ENCODE measurements at places on chromosomes 12 and 14. TPM values are rescaled to one million over a fixed set of nuclear protein-coding genes. Genes with fewer than 3 reads are reported as not detected.

SERPINA1 gene
- total RNA-seq: 1,757 TPM

C3AR1 gene
- total RNA-seq: 0.70 TPM

- peak overlapping the region; percentile 94 for H3K27ac ChIP-seq
- DNase-seq: peak; percentile 74
- no peaks in the 10 kb centered on the region for H3K4me1 ChIP-seq
- no peaks in the 10 kb centered on the region for H3K27me3 ChIP-seq
- H3K36me3 ChIP-seq: peaks cover 18% of the 10 kb centered on the region
- H3K4me3 ChIP-seq: peak overlapping the region; percentile 59
Measured at GRCh38 chr12:53053218-53054111, 3.6 kb downstream of the TNS2 start.

DNA sequence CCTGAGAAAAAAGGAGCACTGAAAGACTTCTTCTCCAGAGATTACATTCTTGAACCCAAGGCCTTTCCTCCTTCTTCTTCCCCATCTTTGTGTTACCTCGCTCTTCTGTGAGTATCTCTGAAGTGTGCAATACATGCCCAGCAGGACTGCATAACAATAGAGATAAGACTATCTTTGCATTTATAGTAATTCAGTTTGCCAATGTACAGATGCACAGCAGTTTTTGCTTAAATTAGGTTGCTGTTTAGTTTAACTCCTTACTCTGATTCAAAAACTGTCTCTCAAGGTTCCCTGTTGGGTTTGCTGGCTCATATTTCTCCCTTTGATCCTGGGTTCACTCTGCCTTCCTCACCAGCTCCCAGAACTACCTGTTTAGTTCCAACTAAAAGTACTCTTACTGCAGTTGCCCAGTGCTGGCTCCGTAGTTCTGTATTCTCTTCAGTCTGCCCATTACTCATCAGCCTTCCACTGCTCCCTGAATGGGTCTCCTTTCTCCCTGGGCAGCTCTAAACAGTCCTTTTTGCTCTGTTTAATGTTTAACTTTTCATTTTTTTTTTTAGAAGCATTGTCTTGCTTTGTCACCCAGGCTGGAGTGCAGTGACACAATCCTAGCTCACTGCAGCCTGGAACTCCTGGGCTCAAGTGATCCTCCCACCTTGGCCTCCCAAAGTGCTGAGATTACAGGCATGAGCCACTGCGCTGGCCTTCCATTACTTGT lies 180.6 kb upstream of the CAND1 start:
- no peaks in the 10 kb centered on the region for H3K4me1 ChIP-seq
- H3K36me3 ChIP-seq: no peaks in the 10 kb centered on the region
- H3K27me3 ChIP-seq: no peaks in the 10 kb centered on the region
- H3K4me3 ChIP-seq: no peak overlapping the region
- no peak for DNase-seq

MDM2 gene
- 126 TPM for total RNA-seq

DNA sequence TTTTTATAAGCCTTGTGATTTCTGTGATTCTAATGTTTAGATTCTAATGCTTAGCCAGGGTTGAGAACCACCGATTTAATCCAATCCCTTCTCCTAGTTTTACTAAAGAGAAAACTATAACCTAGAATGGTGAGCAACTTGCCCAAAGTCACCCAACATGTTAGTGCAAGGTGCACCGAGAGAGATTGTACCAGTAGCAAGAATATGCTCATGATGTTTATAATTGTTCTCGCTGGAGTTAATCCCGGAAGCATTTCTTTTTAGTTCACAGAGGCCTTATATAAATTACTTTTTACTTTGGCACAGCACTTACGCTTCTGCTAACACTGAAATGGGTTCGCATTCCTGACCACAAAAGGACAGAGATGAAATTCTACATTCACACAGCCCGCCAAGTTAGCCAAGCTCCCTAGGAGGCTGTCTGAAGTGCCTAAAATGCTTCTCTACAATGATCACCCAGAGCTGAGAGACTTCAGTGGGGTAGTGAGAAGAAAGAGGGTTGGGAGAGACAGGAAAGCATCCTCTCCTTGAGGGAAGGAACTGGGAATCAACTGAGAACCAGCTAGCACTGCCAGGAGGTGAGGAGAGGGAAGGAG lies 579 bp upstream of the BLOC1S1 start:
- H3K4me1 ChIP-seq: peaks cover 9% of the 10 kb centered on the region
- H3K36me3 ChIP-seq: no peaks in the 10 kb centered on the region
- DNase-seq: no peak
- H3K4me3 ChIP-seq: peak overlapping the region; percentile 75

DNA sequence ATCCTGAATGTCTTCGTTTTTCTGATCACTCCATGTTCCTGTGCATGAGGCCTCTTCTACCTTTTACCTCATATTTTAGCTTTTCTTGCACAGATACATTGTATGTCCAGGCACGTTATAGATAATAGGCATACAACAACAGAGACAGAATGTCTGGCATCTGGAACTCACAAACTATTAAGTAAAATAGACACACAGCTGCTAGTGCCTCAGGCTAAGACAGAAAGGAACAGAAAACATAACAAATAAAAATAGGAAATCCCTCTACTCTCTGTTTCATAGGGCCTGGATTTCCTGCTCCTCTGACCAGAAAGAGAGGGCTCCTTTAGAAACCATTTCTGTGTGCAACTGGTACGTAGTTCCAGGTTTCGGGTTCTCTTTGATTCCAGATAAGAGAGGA lies 48.6 kb downstream of the ATXN7L3B start:
- no peaks in the 10 kb centered on the region for H3K4me1 ChIP-seq
- no peaks in the 10 kb centered on the region for H3K36me3 ChIP-seq
- no peak overlapping the region for H3K4me3 ChIP-seq
- DNase-seq: no peak
- no peak overlapping the region for H3K27ac ChIP-seq
- no peaks in the 10 kb centered on the region for H3K27me3 ChIP-seq

DNA sequence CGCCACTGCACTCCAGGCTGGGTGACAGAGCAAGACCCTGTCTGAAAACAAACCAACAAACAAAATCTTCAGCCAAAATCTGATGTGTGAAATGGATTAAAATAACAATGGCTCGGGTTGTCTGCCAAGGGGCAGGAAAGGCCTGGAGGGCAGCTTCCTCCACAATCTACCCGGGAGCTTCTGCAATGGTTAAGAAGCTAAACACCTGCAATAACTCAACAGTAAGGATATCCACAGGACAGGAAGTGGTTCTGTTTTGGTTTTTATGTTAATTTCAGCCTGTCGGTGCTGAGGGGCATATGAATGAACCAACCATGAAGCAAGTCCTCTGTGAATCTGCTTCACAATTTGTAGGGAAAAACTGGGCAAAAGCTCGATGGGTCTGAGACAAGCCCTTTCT lies 34.4 kb downstream of the RAD52 start:
- no peak overlapping the region for H3K4me3 ChIP-seq
- peaks cover 80% of the 10 kb centered on the region for H3K36me3 ChIP-seq

- H3K4me3 ChIP-seq: no peak overlapping the region
- H3K4me1 ChIP-seq: no peaks in the 10 kb centered on the region
- no peak for DNase-seq
- no peak overlapping the region for H3K27ac ChIP-seq
Measured at GRCh38 chr12:25725470-25725869, 172.4 kb upstream of the LMNTD1 start.
